CD4-positive, alpha-beta T cell treated with Interleukin-10 for 1 hour (primary cell): ENCODE measurements at places on chromosomes 3 and 15.

DNA sequence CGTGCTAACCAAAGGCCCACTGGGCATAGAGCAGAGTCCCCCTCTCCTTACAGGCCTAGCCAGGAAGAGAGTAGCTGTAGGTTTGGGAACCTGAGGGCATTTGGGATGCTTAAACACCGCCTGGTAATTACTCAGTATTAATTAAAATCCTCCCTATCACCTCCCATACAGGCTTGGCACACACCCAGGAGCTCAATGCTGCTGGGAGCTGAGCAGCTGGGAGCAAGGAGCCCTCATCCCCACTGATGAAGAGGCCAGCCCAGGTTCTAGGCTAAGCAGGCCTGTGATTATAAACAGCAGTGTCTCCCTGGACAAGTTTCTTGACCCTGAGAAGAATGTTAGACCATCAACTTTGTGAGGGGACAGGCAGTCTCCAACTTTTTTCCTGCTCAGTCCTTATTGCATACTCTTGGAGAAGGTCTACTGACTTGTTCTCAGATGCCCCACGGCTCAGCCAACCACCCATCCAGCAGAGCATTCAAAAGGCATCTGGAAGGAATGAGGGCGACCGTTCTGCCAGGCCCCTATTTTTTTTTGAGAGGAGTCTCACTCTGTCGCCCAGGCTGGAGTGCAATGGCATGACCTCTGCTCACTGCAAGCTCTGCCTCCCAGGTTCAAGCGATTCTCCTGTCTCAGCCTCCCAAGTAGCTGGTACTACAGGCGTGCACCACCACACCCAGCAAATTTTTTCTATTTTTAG lies 1.3 kb upstream of the PRKAR2A start:
- no peak for DNase-seq

- DNase-seq: no peak
Observed at GRCh38 chr3:195803289-195803908, 8.3 kb downstream of the MUC4 start.

DNA sequence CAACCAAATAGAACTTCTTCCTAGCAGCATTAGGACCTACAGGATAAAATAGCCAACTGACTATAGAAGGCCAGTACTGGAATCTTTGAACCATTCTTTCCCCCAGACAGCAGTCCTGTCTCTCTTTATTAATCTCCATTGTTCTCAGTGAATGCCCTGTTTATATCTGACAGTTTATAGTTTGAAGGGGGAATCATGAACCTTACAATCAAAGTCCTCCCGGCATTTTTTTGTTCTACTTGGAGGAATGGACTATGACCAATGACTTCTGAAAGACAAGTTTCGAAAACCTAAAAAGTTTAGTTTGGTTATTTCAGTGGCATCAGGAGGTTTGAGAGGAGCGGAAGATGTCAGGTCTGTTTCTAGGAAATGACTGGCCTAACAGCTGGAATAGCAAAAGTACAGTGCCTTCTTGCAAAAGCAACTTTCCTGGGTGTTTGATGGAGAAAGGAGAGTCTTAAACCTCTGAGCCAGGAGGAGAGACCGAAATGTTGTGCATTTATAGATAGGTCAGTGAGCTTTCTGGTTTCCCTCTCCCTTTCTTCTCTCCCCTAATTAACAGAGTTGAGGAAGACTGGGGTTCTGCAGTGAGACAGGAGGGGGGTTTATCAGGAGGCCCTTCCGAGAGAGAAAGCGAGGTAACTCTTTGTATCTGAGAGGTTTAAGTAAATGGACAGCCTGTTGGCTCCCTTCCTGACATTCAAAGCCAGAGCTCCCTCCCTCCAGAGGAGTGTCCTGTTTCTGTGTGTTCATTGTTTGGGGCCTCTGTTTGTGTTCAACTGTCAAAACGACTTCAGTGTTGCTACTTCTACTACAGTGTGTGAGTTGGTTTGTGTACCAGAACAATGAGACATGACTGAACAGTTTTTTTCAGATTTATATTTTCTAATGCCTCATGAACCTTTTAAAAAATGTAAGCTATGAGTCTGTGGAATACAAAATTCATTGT lies 383.0 kb upstream of the RARB start:
- DNase-seq: no peak

- DNase-seq: no peak
Observed at GRCh38 chr15:92068121-92068520, 214.6 kb downstream of the SLCO3A1 start.

GRCh38 chr3:72274493-72275330 lies 489.8 kb upstream of the PROK2 start:
- peak; percentile 42 for DNase-seq

- no peak for DNase-seq
Observed at GRCh38 chr3:22731901-22732300, 471.2 kb upstream of the UBE2E2 start.
